ENCODE measurements at places on chromosomes 12 and 14.
A peak's percentile ranks its signal among the peaks of the same experiment; 100 is the strongest.

GRCh38 chr14:82720946-82721345 lies 1187.3 kb upstream of the SEL1L start:
- peak; percentile 57 for DNase-seq

GRCh38 chr12:67957383-67957782 lies 31.9 kb upstream of the IFNG-AS1 start:
- DNase-seq = no peak

DNA sequence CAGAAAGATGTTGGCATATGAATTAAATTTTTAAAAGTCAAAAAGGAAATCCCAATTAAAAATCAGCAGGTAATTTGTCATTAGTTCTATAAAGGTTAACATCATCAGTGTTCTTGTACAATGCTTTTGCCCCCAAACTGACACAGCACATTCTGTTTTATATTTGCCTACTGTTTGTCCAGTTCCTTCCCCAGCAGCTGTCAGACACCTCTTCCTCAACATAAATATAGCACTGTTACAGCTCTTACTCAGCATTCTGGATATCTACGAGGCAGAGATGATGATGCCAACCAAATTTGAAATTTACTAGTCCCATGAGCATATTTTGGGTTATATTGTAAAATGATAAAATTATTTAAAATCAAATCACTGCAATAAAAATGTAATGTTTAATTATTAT lies 124.6 kb downstream of the SINHCAF start:
- no peak for DNase-seq

DNA sequence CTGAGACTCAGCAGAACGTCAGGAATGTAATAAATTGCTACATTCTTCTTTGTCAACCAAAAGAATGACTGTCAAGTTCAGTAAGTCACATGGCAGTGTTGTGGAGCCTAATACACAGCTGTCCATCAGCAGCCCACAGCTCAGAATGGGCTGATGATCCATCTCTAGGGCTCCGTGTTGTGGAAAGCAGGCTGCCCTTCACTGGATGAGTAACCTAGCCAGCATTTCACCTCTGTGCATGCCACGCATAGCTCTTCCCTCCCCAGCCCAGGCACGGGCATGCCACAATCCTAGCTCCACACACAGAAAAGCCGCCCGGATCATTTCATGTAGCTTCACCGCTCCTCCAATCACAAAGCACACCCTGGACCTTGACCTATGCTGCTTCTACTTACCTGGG lies 878.0 kb upstream of the TMEM132C start:
- DNase-seq = no peak

GRCh38 chr14:76647697-76648298 lies 113.5 kb upstream of the VASH1 start:
- peak; percentile 47 for DNase-seq

Measured in NCI-H1105 (cell line).